ENCODE measurements at places on chromosomes 16 and 17.

GRCh38 chr16:30996985-30997724 is 12.1 kb downstream of the HSD3B7 start:
- DNase-seq, result peak; percentile 100

- DNase-seq, result no peak
Measured at GRCh38 chr17:46930051-46930450, 7.1 kb downstream of the GOSR2 start.

DNA sequence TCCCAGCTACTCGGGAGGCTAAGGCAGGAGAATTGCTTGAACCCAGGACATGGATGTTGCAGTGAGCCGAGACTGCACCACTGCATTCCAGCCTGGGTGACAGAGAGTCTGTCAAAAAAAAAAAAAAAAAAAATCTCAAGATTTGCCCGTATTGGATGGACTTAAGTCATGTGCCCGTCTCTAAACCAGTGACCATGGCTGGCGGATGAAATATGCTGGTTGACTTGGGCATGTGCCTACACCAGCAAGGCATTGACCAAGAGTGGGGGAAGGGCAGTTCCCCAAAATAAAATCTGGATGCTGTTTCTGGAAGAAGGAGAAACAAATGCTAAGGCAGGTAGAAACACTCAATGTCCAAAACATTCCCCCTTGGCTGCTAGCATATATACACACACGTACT is 21.5 kb upstream of the COL1A1 start:
- DNase-seq, result no peak

DNA sequence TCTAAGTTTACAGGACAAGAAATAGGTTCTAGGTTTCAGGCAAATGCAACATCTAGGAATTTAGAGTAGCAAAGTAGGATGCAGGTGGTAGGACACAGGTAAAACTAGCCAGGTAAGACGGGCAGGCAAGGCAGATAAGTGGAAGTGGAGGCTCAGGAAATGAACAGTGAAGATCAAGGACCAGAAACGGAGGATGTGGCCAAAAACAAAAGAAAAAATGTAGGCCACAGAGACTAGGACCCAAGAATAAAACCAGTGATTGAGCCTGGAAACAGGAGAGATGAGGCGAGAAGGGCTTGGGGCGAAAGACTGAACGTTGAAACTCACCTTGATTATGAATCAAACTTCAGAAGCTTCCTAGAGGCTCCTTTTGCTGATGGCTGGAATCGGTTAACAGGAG is 24.0 kb downstream of the CPSF4L start:
- DNase-seq, result no peak

DNA sequence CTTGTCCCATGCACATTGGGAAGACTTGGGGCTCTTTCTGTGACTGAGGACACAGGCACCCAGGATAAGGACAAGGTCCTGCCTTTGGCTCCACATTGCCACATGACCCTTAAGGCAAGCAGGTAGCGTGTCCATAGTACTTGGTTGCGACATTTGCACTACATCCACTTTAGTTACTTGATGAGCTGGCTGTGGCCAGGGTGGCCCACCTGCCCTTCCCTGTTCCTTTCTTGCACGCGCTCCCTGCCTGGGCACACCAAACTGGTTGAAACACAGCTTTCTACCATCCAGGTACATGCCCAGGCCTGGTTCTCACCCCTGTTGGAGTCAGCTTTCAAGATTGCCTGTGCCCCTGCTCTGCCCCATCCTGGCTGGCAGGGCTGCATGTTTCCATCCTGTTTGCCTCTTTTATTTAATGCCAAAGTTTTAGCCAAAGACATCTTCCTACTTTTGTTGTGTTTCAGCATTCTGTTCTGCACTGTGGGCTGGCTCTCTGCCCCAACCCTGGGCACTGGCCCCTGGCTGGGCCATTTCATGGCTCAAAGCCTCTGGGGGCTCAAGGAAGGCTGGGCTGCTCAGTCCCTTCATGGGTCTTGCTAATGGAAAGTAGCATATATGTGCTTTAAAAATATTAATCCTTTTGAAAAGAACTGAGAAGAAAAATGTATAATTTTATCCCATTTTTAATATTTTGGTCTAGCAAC is 3.2 kb downstream of the B3GNT9 start:
- DNase-seq, result no peak

DNA sequence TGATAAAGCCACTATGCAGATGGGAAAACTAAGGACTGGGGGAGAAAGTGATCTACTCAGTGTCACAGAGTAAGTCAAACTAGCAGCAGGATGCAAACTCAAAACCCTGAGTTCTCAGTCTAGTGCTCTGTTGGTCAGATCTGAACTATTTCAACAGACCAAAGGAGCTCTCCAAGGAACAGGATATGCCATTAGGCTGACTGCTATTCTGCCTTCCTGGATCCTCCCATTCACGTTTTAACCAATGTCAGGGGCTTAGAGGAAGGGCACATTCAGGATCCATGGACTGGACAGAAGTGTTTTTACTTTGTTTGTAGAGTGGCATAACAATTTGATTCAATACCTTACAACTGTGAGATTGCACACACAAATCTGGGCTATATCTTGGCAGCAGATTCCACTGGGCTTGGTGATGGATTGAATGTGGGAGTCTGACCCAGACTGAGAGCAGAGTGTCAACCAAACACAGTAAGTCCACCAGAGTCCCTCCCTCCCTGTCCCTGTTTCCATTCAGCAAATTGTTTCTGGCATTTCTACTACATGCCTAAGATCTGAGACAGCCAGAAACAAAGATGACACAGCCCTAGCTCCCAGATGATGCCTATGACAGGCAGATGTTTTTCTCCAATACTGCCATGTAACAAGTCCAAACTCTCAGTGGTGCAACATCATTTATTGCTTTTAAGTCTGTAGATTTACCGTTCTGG is 337.8 kb upstream of the CDH5 start:
- DNase-seq, result no peak

GRCh38 chr17:45172232-45172540 is 10.5 kb downstream of the HEXIM2 start:
- DNase-seq, result no peak

DNA sequence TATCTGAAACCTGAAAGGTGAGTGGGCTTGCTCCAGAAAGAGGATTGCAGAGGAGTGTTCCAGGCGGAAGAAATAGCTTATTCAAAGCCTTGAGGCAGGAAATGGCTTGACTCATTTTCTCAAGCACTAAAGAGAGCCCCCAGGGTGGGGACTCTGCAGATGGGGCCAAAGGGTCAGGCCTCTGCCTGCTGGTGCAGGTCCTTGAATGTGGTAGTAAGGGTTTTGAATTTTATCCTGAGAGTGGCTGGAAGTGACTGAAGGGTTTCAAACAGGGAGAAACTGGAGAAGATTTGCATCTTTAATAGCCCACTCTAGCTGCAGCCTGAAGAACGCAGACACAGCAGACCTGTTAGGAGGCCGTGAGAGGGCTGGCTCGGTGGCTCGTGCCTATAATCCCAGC is 144.4 kb downstream of the CCT6B start:
- DNase-seq, result no peak

GRCh38 chr17:82876149-82876548 is 36.3 kb upstream of the ZNF750 start:
- no peak for DNase-seq

GRCh38 chr16:82459580-82460256 is 167.1 kb upstream of the CDH13 start:
- DNase-seq, result no peak

- DNase-seq, result no peak
Measured at GRCh38 chr17:15996322-15996721, 3.2 kb downstream of the ZSWIM7 start.

DNA sequence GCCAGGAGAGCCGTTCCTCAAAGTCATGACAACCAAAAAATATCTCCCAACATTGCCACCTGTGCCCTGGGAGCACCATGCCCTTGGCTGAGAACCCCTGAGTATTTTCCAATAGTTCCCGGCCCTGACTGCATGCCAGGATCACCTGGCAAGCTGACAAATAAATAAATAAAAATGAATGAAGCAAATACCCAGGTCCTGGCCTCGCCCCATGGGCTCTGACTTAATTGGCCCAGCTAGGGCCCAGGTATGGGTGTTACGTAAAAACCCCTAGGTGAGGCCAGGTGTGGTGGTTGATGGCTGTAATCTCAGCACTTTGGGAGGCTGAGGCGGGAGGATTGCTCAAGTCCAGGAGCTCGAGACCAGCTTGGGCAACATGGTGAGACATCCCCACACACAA is 2.7 kb upstream of the C16orf74 start:
- DNase-seq, result no peak

- DNase-seq, result no peak
Measured at GRCh38 chr17:66538776-66539175, 236.4 kb downstream of the PRKCA start.

DNA sequence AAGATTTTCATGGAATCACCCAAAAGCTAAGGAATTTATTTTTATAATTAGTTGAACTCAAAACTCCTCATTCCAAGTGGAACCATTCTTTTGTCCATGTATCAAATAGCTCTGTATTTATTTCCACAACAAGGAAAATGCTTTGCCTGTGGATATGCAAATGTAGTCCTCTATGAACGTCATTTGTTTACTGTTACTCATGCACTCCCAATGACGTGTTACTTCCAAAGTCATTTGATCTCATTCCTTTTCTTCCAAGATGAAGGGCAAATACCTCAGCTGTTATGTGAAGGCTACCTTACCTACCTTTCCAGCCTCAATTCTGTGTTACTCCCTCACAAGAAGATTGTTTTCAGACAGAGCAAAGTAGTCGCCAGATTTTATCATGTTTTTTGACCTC is 83.7 kb downstream of the ITFG1 start:
- DNase-seq, result no peak

- no peak for DNase-seq
Measured at GRCh38 chr16:80447241-80447640, 93.6 kb upstream of the DYNLRB2 start.

DNA sequence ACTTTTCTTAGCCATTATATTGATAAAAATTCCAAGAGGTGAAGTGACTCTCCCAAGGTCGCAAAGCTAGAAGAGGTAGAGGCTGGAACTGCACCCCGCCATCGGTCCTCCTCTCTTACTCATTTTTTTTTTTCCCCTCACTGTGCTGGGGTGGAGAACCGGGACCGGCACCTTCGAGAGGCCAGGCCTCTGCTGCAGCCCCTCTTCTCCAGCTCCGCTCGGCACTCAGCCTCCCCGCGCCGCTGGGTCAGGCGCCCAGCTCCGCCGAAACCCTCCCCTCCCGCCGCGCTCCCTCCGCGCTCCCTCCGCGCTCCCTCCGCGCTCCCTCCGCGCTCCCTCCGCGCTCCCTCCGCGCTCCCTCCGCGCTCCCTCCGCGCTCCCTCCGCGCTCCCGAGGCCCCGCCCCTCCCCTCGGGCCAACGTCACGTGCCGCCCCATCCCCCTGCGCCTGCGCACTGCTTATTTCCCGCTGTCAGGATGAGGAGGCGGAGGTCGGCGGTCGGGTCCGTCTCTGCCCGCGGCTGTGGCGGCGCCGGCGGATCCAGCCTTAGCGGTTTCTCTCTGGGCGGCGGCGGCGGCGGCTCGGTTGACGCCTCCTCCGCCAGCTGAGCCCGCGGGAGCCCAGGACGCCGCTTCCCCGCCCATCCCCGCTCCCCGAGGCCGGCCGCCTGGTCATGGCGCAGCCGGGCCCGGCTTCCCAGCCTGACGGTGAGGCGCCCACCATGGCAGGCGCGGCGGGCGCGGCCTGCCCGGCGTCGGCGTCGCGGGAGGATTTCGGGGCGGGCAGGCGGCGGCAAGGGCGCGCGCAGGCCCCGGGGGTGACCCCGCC is at the start of gene RABEP1:
Gene RABEP1 (plus strand): TSS at position 471 of the 828 bp plus-strand sequence. CDS start 203 bp downstream, at position 674.
- DNase-seq, result peak; percentile 96

DNA sequence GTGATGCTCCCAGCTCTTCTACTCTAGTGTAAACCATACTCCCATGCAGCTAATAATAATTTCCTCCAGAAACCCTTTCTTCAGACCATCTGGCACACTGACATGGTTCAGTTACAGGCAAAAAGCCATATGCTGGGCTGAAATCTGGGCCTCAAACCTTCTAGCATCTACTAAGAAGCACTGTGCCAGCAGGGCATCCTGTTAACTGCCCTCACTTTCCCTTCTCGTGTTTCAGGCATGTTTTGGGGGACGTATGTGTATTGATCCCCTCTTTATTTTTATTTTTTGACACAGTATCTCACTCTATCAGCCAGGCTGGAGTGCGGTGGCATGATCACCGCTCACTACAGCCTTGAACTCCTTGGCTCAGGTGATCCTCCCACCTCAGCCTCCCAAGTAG is 33.3 kb downstream of the STAT5A start:
- DNase-seq, result no peak

DNA sequence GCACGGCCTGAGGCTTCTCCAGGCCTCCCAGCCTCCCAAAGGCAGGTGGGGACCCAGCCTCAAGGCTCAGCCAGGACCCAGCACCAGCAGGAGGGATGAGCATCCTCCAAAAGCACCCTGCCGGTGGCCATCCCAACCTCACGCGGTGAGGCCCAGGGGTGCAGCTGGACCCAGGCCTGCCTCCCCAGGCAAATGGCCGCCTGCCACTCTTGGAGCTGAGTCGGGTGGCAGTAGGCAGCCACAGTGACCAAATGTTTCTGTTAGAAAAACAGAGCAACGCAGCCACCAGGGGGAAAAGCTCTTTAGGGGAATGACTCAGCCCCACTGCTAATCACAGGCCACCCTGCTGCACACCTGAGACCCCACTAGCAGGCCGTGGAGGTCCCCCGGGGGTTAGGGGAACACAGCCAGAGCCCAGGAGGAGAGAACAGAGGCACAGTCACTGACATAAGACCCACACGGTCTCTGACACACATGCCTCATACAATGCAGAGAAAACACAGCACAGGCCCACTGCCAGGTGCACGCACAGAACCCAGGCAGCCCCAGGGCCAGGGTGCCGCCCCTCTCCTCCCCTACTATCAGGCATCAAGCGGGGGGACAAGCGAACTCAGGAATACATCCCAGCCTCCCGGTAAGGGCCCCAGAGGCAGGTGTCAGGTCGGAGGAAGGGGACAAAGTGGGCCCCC is 12.4 kb downstream of the BCAR1 start:
- DNase-seq, result no peak

- DNase-seq, result no peak
Measured at GRCh38 chr17:44235583-44235936, 16.1 kb upstream of the UBTF start.

DNA sequence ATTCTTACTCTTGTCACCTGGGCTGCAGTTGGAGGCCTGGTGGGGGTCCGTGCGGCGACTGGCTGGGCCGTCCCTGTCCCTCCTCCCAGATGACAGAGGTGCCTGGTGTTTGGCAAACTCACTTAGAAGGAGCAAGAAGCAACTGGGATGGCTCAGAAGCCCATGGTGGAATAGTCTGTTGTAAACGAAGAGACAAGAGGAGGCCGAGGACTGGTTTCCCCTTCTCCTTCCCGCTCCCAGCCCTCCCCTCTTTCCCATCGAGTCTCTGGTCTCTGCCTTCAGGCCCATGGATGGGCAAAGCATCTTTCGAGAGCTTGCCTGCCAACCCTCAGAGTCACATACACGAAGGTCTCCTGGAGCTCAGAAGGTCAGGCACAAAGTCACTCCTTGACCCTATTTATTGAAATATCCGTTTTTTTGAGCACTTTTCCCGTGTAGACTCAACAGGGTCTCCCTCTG is 364.4 kb downstream of the SEC14L1 start:
- DNase-seq, result no peak

Measured in GM10248 (cell line).